ENCODE measurements at places on chromosomes 5 and 9.

- DNase-seq = no peak
Observed at GRCh38 chr5:161256957-161257356, 289.6 kb downstream of the GABRB2 start.

- DNase-seq = no peak
Observed at GRCh38 chr5:145473042-145473642, 362.0 kb downstream of the PRELID2 start.

DNA sequence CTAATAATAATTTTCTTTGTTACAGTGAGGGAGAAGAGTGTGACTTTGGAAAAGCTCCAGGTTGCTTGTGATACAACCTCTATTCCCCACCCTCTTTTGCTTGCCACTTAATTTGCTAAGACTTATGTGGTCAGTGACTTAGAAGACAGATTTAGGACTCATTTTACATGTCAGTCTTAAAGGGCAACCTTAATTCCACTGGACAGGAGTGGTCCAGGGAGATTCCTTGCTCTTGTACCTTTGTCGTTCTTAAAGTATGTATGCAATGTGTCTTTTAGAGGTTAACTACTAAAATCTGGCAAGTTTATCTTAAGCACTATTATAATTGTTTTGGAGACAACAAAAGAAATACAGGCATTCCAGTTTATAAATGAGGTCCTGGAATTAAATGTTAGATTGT, 20.0 kb downstream of the SLC30A5 start:
- no peak for DNase-seq

DNA sequence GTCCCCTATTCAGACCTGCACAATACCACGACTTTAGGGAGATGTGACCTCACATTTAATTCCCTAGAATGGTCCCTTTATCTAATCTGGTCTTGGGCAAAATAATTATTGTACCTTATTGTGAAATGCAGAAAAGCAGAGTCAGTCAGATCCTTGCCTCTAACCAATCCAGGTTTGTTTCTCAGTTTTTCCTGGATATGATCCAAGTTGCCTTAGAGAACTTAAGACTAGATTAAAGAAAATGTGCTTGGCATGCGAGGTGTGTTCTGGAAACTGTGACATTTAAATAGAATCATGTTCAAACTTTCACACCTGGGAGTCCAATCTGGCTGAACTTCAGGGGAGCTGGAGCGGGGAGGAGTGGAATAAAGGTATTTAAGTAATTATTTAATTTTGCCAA, 696.2 kb downstream of the DNAH5 start:
- no peak for DNase-seq

GRCh38 chr9:114988962-114989599, 58.7 kb upstream of the TNFSF8 start:
- peak; percentile 79 for DNase-seq

- DNase-seq = no peak
Observed at GRCh38 chr5:37831821-37832534, 7.9 kb downstream of the GDNF start.

Measured in activated CD4-positive, alpha-beta T cell treated with anti-CD3 and anti-CD28 coated beads, Interleukin-2, amount 10 ng/mL, durations not matched to agents 24 days and 14 days (primary cell).